NCI-H226 (cell line): ENCODE measurements at places on chromosomes 2 and 18.

- no peak for DNase-seq
These were observed 48.9 kb upstream of the SELENOI start for GRCh38 chr2:26297061-26297460.

- DNase-seq: peak; percentile 39
These were observed at the start of gene PSTPIP2 for GRCh38 chr18:46071653-46072375. PSTPIP2 (minus strand) TSS chr18:46072260; CDS start chr18:46072188, 72 bp downstream.

GRCh38 chr18:10011061-10011460 lies 97.2 kb downstream of the VAPA start:
- peak; percentile 40 for DNase-seq

- DNase-seq: no peak
These were observed 1377.2 kb upstream of the ZEB2 start for GRCh38 chr2:145897151-145897550.

GRCh38 chr2:114038710-114039109 lies 148.8 kb downstream of the ACTR3 start:
- DNase-seq: no peak

DNA sequence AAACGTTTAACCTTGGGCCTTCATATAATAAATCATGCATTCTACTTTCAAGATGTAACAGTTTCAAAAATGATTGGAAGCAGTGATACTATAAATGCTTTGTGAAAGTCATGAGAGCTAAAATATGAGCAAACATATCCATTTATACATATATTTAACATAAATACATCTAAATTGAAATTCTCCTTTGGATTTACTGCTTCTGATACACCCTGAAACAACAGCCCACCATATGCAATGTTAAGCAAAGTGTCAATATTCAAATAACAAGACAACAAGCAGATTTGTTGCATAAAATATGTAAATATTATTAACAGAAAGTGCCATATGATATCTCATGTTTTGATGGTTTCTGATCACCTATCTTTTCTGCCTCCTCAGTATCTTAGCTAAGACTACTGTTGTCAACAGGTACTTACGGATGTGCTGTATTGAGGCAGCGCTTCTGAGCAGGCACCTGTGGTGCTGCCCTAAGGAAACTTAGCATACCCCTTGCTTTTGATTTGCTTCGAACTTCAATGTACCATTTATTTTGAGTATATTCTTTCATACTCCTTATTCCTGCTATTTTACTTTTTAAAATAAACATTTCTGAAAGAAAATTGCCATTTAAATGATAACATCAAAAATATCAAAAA lies 6.1 kb downstream of the FIGN start:
- DNase-seq: no peak

DNA sequence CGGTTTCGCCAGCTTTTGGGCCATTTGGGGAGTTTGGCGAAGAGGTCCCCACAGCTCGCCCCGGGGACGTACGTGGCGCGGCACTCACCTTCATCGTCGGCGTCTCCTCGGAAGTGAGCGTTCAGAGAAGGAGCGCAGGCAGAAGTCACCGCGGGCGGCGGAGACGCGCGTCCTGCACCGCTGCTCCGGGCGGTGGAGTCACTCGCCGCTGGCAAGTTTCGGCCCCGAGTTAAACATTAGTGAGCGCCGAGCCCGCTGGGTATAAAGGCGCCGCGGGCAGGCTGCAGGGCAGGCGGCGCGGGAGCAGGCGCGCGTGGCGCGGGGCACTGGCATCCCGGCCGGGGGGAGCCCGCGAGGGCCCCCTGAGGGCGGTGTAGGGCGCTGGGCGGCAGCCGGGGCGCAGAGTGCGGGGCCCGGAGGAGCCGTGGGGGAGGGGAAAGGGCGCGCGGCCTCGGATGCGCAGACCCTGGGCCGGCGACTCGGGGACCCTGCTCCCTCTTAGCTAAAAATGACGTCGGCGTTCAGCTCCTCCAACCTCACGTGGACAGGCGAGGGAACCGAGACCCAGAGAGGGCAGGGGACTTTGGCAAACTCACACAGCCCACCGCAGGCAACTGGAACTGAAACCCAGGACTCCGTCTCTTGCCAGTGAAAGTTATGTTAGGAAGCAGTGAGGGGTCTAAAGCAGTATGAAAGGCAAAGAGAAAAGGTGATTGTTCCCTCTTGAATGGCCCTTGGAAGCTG lies at the start of gene DPP4:
Gene DPP4, minus strand, starts transcription at position 328 of the 744 bp plus-strand sequence. Its CDS starts 234 bp downstream, at position 94.
- no peak for DNase-seq

GRCh38 chr18:63374540-63374939 lies 7.5 kb upstream of the KDSR start:
- DNase-seq: no peak

- DNase-seq: no peak
These were observed 30.9 kb upstream of the ICOS start for GRCh38 chr2:203905656-203906055.

DNA sequence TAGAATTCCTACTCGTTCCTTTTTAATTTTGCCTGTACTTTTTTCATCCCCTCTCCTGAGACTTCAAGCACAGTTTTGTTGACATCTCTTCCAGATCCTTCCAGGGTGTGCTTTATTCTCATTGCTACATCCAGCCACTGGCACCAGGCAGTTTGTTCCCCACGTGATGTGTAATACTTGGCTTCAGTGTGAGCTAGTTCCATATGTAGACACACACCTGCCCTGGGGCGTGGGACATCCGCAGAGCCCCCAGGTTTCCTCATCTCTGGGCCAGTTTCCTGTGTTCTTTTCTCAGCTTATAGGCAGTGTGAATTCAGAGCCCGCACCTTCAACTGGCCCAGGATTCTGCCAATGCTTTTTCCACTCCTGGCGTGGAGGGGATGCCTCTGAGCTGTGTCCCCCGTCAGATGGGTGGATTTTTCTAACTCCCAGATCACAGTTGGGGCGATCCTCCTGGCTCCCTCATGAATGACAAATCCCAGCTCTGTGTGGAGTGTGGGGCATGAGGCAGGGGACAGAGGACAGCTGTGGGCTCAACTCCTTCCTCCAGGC lies 46.6 kb downstream of the DIPK1C start:
- DNase-seq: no peak

DNA sequence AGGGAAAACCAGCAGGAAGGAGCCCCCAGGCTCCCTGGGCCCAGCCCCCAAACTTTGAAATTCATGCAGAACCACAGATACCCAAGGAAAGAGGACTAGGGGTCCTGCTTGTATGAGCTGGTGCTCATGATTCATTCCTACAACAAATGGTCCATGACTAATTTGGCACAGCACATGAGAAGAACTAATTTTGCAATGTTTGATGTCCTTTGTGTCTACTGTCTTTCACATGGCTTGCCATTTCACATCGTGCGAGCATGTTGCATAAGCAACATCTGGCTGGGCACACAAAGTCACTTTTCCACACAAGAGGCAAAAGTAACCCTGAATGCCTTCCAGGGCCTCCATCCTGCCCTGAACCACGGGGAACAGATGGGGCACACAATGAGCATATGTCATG lies 149.6 kb upstream of the APCDD1 start:
- no peak for DNase-seq

DNA sequence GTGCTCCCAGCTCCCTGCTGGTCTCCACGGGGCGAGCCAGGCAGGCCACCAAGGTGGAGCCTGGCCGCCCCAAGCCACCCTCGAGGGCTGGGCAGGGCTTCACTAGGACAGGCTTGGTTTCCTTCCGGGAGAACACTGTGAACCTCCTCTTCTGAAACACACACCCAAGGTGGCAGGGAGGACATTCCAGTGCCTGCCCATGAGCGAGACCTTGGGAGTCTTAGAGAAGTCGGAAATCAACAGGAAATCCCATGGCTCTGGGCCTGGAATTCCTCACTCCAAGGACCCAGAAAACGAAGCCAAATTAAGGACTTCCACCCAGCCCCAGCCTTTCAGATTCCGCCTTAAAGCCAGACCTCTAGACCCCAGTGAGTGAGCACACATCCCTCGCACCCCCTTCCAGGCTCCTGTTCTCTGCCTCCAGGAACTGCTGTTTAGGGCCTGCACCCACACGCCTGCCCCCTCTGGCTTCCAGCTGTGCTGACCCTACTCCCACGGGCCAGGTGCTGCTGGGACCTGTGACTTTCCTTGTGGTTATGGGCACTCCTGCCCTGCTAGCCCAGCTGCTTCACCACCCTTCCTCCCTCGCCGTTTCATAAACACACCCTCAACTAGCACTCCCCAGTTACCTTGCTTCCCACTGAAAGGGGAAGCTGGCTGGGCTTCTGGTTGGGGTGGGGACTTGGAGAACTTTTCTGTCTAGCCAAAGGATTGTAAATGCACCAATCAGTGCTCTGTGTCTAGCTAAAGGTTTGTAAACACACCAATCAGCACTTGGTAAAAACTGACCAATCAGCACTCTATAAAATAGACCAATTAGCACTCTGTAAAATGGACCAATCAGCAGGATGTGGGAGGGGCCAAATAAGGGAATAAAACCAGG lies 13.7 kb downstream of the GPR17 start:
- no peak for DNase-seq

DNA sequence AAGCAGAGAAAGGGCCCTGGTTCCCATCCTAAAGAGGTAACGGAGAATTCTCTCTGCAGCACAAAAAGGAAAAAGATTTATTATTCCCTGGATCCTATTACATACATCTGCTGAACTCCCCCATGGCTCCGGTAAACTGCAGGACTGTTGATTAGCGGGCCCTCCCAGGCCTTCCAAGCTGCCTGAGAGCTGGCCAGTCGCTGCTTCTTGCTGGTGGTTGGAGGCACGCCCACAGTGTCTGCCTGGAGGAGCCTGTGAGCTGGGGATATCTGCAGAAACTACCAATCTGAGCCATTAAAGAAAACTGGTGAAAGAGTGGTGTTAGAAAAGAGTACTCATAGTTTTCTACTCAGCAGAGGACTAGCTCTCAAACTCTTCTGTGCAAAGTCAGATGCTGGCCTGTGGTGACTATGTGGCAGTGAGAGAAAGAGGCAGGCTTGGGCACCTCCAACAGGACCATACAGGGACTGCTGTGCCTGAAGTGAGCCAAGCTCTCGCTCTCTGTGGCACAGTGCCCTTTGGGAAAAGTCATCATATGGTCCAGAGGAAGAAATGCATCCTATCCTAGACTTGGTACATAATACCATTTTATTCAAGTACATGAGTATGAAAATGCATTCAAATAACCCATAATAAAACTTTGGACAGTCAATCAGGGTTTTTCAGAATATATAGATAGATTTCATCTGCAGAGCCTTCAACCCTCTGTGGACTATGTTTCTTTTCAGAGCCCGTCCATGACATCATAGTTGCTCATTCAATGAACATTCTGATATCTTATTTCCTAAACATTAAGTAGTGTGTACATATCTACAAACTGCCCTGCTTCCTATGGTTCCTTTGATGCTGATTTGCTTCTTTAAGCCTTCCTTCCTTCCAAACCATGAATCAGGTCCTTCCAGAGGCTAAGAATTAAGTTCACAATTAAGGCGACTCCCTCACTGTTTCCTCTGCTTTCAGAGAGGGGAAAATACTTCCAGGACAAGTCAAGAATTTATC lies 242.0 kb upstream of the LYPD1 start:
- DNase-seq: no peak

- DNase-seq: peak; percentile 64
These were observed 57.2 kb upstream of the RTN4 start for GRCh38 chr2:55107436-55107835.

DNA sequence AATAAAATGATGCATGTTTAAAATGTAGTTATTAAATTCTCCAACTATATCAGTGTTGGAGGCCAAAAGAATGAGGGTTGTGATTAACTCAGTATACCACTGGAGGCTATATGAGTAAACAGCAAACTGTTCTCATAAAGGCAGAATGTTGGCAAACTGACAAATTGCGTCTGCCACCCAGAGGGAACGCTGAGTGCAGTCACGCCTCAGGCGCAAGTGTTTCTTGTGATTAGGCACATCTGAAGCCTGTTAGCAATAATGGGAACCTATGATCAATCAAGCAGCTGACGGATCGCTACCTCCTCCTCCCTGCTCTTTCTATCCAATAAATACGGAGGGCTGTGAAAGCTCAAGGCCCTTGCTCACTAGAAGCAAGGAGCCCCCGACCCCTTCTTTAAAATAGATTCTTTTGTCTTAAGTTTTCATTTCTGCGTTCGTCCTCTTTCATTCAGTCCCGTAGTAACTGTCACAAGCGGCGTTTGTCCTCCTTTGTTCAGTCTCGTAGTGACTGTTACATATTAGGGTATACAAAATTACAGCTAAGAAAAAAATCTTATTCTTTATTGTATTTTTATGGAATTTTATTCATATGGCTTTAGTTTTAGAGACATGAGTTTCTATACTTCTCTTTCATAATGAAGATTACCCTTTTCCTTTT lies 16.3 kb upstream of the RMND5A start:
- peak; percentile 79 for DNase-seq

- no peak for DNase-seq
These were observed 1.4 kb upstream of the ANKRD39 start for GRCh38 chr2:96859099-96859649.

DNA sequence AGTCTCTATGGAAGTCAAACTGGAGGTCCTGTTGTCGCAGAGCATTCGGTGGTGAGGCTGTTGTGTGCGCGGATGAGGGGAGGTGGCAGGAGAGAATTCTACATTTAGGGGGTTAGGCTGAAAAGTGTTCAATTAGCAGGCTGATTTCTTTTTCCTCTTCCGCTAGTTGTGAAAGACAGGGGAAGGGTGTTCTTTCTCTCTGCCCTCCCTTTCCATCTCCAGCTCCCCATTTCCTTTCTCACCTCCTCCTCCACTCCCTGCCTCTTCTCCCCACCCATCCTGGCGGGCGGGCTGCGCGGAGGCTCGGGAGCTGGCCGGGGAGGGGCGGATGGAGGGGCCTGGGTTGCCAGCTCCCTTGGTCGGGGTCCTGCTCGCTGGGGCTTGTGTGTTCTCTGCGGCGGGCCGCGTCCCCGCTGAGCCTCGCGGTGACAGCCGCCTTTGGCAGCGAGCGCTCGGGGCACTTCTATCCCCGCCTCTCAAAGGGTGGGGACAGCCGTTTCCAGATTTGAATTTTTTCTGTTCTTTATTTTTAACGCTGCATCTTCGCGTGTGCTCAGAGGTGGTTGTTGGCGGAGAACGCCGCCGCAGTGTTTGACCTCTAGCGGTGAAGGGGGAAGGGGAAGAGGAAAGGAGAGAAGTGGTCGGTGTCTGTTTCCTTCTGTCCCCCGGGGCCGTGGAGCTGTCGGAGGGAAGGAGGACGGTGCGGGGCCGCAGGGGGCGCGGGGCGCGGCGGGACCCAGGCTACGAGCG lies 3.6 kb downstream of the SOX11 start:
- no peak for DNase-seq

GRCh38 chr2:32697156-32697555 lies 69.3 kb downstream of the TTC27 start:
- peak; percentile 70 for DNase-seq

DNA sequence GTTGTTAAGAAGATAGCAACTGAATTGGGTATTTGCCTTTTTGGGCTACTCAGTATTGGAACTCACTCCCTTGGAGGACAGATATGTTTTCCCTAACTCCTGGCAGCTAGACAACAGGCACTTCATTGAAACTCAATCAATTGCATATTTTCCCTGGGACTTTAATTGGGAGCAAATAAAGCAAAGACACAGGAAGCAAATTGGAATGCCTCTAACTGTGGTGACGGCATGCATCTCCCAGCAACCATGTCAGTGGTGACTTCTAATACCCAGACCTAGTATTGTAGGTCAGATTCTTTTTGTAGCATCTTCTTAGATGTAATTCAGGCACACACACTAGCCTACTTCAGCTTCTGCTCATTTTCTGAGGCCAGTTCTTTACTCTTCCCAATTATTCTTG lies 164.2 kb upstream of the SETBP1 start:
- no peak for DNase-seq
